NCI-H1048 (cell line): ENCODE measurements at places on chromosomes 3 and 15.

- no peak for DNase-seq
Observed at GRCh38 chr3:16768956-16769355, 115.8 kb upstream of the PLCL2 start.

DNA sequence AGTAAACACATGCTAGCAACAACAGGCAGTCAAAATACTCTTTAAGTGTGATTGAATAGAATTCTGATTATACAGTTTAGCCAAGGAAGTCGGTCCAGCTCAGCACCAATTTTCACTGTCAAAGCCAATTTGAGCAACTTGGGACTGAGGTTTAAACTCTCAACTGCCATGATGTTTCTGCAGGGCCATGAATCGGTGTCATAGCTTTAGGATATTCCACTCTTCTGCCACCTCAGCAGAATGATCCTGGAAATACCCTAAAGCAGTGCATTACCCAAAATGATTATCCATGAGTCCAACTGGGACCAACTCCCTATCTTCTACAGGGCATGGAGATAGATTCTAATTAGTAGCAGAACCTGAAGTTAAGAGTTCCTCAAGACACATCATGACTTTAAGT lies 262.4 kb downstream of the RORA start:
- DNase-seq = no peak

GRCh38 chr15:63196842-63197241 lies 7.4 kb downstream of the RAB8B start:
- DNase-seq = no peak

DNA sequence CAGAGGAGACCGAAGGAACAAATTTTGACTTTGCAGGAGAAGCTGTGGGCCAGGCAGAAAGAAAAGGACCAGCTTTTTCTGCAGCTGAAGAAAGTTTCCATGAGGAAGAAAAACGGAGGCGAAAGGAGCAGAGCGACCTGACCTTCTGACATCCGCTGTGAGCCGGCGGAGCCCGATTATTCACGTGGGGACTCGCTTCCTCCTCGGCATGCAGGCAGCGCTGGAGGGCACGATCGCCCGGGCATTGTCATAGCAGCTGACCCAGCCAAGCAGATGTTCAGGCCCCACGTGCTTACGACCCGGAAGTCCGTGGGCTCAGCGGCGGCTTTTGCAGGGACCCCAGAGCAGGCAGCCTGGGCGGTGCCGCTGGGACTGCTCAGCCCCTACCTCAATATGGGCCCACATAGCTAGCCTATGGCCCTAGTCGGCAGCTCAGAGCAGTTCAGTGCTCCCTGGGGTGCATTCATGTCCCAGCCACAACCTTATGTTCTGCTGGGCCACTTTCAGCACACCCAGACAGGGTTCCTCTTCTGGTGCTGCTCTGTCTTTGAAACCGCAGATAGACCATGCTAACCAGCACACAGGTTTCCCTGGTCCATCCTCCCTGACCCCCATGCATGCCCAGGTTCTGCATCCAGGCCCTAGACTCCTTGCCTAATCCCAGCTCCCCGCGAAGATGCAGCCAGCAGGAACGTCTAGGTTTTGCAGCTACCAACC lies 10.5 kb upstream of the EIF4A2 start:
- no peak for DNase-seq

DNA sequence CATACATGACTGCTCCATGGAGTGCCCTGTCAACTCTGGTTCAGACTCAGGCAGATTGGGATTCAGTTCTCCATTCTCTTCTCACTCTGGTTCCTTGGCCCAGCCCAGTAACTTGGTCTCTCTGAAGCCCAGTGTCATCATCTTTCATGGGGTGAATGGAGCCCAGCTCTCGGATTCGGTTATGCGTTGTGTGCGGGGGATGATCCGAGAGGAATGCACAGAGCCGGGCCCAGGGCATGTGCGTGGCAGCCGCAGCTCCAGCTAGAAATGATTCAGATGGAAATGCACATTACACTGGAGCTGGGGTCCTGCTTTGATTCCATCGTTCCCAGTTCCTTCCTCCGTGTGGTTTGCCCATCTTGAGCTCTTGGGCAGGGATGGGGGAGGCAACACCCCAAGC lies 189.4 kb downstream of the FEZF2 start:
- no peak for DNase-seq

GRCh38 chr15:70053001-70053715 lies 44.6 kb downstream of the TLE3 start:
- no peak for DNase-seq

- no peak for DNase-seq
Observed at GRCh38 chr3:190043741-190044140, 77.0 kb downstream of the P3H2 start.

DNA sequence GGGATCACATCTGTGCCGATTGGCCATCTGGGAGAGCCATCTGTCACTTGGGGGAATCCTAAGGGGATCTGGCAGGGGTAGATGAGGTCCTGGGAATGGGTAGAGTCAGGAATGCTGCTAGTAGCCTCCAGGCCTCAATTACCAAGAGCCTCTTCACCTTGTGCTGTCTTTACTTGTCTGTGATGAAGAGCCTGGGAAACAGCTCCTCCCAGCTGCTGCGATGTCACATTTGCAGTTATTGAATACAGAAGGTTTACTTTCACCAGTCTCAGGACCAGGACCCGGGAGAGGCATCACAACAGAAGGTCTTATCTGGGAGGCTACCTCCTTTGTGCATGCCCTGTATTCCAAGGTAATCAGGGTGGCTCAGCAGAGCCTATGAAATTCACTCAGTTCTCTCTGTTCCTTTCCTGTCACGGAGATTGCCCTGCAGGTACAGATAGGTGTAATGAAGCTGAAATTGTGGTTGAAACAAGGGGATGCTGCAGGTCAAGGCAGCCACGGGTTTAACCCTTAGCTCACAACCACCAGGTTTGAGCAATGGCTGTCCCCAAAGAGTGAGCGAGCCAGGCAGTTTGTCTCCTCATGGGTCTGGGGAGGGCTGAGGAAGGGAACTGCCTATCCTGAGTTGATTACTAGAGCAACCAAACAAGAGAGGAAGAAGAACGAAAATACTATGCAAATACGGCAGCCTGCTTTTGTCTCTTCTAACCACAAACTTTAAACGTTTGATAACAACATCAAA lies 298.9 kb upstream of the RORA start:
- DNase-seq = no peak

- no peak for DNase-seq
Observed at GRCh38 chr15:44596511-44597010, 59.6 kb downstream of the EIF3J start.

DNA sequence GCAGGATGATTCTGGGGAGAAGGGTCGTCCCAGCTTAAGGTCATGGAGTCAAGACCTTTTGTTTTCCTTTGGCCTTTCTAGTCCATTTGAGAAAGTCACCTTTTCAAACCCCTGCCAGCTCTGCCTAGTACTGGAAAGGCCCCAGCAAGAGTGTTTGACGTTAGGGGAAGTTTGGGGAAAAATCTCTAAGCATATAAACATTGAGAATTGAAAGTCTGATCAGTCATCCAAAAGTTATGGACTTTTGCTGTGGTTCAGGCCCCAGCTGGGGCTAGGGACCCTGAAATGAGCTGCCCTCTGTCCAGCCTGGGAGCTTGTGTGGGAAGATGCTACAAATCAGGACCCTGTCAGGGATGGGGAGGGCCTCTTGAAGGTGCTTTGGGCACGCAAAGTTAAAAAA lies 21.6 kb downstream of the SLC6A6 start:
- DNase-seq = no peak

DNA sequence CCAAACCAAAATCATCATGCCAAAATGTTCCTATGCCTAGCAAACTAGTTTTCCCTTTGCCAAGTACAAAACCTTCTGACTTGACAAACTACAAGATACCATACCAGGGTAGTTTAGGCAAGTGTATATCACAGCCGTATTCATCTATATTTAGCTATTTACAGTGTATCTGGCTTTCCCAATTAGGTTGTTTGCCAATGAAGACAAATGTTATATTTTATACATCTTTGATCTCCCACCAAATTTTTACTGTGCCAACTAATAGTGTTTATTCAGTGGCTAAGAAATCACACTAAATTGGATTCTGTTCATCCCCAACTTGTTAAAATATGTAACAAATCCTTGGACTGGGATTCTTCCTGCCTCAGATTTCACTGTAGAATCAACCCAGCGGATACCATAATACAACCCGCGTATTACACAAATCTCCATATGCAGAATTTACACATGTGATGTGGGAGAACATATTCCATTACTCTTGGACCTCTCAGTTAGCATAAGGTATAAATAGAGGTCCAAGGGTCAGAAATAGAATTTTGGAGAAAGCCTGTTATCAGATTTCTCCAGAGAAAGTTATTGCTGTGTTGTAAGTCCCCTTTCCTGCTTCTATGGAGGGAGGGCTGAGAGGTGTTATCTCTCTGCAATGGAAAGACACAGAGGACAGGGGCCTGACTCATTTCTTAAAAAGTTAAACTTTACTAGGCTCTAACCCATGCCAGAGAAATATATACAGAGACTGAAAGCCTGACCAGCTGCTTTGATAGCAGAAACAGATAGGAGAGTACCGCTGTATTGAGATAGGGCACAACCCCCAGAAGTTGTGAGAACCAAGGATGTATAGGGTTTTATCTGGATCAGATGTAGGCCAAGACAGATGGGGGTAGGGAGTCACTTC lies 467.0 kb downstream of the FGF12 start:
- no peak for DNase-seq

DNA sequence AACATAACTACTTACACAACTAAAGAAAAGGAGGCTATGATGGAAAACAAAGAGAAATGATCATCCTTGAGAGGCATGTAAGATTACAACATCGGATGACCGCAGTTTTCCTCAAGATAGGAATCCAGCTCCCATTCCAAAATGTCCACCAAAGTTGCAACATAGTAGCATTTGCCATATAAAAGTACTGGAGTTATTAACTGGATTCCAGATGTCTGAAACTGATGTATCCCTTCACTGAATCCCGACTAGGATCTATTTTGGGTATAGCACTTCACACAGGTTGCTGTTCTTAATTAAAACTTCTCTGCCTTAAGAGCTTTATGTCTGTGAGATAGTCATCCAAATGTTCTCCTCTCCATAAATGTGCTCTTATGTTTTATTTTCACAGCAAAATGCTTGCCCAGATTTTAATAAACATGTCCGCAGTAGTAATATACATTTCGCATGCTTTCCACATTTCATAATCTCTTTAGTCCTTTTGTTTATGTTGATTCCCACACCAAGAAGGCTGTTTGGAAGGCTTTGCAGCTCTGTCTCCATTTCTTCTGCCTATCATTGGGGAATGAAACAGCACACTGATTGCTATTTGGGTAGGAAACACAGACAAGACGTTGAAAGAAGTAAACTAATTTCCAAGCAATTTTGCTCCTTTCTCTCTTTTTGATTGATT lies 716.5 kb upstream of the CFAP20DC start:
- DNase-seq = no peak

DNA sequence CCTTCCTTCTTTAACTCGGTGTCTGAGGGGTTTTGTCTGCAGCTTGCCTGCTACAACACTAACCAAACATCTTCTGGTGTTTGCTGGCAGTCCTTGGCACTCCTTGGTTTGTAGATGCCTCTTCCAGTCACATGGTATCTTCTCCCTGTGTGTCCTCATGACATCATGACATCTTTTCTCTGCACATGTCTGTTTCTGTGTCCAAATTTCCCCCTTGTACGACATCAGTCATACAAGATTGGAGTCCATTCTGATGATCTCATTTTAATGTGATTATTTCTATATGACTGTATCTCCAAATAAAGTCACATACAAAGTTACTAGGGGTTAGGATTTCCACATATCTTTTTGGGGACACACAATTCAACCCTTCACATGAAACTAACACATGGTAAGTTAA lies 152.3 kb upstream of the LRRN1 start:
- no peak for DNase-seq

DNA sequence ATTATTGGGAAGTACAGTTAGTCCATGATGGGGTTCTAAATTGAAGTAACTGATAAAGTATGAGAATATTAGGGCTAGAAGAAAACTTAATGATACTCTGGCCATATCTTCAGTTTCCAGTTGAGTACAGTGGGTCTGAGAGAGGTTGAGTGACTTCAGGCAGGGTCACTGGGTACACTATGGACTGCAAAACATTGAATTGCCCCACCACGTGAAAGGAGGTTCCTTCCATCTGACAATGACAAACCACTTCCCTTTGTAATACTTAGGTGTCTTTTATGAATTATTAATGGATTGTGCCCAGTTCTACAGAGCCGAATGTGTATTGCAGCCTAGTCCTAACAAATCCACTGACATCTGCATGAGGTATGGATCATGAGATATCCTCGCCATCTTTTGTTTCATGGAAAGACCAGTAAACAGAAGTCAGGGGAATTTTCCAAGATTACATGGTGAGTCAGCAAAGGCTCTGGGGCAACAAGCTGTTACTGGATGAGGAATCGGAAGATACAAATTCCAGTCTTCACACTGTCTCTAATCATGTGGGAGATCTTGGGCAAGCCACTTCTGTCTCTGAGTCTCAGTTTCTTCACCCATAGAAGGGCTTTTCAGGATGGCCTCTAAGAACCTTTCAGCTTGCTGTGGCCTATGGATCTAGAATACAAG lies 66.5 kb upstream of the BCL6 start:
- no peak for DNase-seq

DNA sequence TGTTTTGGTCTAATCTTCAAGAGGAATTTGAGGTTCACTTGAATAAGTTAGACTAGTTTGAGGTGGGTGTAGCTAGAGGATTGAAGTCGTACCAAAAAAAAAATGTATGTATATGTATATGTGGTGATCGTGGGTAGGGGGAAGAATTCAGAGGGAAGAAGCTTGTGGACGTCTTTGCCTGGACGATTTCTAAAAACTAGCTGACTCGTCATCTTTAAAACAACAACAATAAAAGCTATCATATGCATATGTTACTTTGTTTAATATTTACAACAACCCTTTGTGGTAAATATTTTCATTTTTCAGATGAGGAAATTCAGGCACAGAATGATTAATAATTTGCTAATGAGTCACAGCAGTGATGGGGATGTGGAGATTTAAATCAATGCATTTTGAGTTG lies 18.1 kb downstream of the RNF111 start:
- no peak for DNase-seq

GRCh38 chr3:146468671-146469149 lies 651 bp downstream of the PLSCR2 start:
- no peak for DNase-seq

- DNase-seq = no peak
Observed at GRCh38 chr3:178172121-178172520, 364.1 kb upstream of the KCNMB2 start.

GRCh38 chr3:82144811-82145210 lies 383.4 kb upstream of the GBE1 start:
- DNase-seq = no peak

GRCh38 chr3:146521394-146521793 lies 23.0 kb downstream of the PLSCR1 start:
- DNase-seq = no peak

GRCh38 chr3:161443921-161444693 lies 52.5 kb upstream of the OTOL1 start:
- no peak for DNase-seq

DNA sequence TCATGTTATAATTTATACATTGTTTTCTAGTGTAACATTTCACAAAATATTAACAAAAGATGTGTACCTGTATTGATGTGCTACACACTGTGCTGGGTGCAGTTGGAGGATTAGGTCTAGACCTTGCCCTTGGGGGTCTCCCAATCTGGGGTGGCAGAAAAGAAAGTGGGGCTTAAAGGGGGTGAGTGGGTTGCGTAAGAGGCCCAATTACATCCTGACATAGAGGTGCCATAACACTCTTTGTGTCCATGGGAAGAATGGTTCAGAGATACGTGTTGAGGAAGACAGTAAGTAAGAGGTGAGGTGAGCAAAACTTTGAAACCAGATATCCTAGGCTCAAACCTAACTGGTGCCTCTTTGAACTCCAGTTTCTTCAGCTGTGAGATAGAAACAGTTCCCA lies 31.0 kb downstream of the DLEC1 start:
- no peak for DNase-seq

GRCh38 chr15:88830016-88830415 lies 26.8 kb downstream of the ACAN start:
- DNase-seq = no peak
